ENCODE measurements at places on chromosomes 2 and 18.
A peak's percentile ranks its signal among the peaks of the same experiment; 100 is the strongest.

DNA sequence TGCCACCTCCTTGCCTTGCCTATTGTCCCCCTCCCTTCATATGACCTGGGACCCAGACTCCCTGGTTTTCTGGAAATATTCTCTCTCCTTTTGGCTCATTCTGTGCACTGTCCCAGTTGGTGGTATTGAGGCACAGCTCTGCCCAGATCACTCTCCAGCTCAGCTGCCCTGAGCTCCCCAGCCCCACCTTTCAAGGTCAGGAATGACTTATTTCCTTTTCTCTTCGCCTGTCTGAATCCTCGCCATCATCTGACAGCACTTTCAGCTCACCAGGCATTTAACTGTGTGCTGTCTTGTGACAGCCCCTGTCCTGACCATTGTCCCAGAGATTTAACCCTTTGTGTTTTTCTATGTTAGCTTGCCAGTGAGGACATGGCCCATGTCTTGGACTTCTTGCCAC lies 133.0 kb downstream of the MSH2 start:
- no peak for DNase-seq

DNA sequence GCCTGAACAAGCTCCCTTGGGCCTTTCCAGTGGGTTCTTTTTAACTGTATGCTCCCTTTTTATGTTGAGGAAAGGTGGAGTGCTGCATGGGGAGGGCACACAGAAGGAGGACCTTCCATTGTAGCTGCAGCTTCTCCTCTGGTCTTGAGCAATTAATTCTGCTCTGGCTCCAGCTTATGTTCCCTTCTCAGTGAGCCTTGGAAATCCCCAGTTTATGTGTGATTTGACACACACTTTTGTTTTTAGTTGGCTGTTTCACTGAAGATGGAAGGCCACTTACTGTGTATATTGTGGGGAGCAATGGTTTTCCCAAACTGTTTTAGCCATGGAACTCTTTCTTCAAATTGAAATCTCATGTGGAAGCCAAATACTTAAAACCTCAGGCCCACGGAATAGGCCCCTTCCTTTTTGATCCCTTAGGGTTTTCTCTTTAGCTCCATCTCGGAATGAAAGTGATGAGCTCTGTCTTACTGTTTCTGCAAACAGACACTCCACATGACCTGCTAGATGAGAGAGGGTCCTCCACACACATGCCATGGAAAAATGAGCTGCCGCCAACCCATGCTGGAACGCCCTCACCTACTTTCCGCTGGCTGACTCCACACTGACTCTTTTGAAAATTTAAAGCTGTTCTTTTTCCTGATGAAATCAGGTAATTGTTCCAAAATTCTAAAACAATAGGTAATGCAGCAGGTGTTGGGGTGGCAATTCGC lies 280.9 kb upstream of the SIX2 start:
- DNase-seq = no peak

DNA sequence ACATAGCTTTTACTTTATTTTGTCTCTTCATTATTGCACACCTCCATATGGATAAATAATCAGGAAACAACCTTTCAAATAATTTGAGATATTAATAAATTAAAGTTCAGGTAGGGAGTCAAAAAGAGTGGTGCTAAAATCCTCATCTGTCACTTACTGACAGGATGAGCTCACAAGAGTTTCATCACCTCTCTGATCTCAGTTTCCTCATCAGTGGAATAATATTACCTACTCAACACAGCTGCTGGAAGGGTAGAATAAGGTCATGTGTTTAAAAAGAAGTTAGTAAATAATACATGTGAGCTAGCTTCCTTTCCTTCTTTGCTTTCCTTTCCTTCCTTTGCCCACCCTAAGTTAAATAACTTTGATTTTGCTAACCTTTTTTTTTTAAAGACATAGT lies 61.9 kb downstream of the RDH14 start:
- DNase-seq = no peak

DNA sequence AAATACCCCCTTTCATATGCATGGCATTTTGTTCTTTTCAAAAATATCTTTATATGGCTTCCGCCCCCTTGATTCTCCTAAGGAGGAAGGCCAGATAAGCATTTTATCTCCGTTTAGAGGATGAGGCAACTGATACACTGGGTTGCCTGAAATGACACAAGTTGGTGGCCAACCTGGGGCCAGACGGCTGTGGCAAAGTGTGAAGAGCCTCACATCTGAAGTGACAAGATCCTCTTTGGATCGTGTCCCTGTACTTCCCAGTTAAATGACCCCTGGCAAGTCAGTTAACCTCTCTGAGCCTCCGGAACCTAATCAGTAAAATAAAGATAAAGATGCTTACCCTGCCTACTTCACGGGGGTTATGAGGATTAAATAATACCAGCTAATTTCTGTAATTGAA lies 4.6 kb downstream of the SETBP1 start:
- DNase-seq = no peak

GRCh38 chr2:117091041-117091837 lies 723.3 kb upstream of the DDX18 start:
- DNase-seq = no peak

- DNase-seq = no peak
These were observed 4.8 kb downstream of the COPS9 start for GRCh38 chr2:240131296-240131695.

- DNase-seq = no peak
These were observed 218.3 kb upstream of the SMAD7 start for GRCh38 chr18:49169037-49169521.

GRCh38 chr2:167293172-167293781 lies 405.0 kb downstream of the XIRP2 start:
- peak; percentile 38 for DNase-seq

DNA sequence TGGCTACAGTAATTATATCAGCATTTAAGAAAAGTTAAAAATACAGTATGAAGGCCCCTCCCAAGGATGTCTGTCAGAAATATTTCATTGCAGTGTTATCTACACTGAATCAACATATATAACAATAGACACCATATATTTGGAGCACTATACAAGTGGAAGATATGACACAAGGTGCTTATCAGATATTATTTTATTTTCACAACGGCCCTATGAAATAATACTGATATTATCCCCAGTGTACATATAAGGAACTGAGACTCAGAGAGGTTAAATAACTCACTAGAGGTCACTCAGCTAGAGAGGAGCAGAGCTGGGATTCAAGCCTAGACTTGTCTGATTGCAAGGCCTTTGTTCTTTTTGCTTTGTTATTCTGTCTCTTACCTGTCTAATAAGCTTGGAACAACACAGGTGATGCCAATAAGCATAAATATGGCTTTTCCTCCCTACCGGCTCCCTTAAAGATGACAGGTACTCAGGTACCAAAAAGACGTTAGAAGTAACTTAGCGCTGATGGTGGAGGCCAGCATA lies 4.7 kb upstream of the SLC40A1 start:
- DNase-seq = no peak

DNA sequence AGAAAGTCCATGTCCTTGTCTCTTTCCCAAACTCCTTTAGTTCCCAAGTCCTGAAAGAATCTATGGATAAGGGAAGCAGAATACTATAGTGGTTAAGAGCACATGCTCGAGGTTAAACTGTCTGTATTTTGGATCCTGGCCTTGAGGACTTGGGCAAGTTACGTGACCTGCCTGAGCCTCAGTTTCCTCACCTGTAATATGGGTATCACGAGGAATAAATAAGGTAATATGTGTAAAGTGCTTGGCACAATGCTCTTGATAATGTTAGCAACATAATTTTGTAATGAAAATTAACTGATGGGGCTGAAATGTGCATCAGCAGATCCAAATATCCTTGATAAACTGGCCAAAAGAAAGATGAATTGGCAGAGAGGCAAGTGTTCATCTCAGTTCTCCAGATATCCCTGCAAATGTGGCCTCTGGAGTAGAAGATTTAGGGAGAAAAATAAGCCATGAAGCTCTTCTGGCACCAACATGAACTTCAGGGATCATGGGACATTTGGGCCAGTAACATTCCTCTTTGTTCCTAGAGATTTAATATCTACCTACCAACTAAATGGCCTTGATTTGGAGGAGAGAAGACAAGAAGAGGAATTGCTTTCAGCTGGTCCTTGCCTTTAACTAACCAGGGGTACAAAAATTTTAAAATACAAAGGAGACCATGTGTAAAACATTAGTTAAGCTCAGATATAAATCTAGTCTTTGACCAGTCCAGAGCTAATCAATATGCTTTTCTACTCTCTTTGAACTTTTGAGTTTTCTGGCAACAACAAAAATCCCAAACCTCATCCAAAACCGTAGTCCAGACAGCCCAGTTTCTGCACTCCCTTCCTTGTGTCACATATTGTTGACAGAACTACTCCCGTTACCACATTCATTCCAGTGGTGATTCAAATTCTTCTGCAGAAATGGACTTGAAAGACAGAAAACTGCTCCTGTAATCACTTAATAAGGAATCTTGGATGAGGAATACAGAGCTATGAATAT lies 52.7 kb upstream of the EML4 start:
- no peak for DNase-seq

DNA sequence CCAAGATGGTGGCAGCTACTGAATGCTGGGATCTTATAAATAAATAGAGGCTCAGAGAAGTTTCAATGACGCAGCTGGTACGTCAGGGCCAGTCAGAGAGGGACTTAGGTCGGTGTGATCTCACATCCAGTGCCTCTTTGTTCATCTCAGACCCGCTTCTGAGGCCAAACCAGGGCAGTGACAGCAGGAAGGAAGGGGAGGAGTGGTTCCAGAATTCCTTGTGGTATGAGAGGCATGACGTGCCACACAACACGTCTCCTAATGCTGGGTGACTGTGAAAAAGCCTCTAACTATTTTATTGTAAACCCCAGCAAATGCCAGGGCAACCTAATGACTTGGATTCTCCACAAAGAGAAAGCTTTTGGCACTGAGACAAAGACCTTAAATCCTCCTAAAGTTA lies 423.3 kb downstream of the LPIN1 start:
- DNase-seq = peak; percentile 74

GRCh38 chr18:28411806-28412205 lies 234.9 kb upstream of the CDH2 start:
- no peak for DNase-seq

GRCh38 chr2:231475965-231476364 lies 11.7 kb upstream of the NCL start:
- DNase-seq = no peak

GRCh38 chr2:105747254-105747894 lies 2.7 kb downstream of the NCK2 start:
- DNase-seq = no peak

DNA sequence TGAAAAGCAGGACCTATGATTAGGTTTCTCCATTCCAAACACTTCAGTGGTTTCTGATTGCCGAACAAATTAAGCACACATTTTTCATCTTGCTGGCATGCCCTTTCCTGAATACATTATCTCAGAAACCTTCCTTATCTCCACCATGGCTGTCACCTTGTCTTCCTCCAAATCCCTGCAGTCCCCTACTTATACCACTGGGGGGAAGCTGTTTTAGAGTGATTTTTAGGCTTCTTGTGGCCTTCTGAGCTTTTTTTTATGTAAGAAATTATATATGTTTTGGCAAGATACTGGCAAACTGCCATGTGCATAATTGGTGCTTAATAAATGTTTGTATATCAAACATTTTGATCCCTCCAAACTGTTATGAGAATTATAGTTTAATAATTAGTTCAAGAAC lies 229.2 kb downstream of the MYT1L start:
- DNase-seq = no peak

GRCh38 chr2:24874035-24874434 lies 46.0 kb downstream of the ADCY3 start:
- no peak for DNase-seq

GRCh38 chr2:240857039-240858008 lies 11.3 kb upstream of the AGXT start:
- DNase-seq = no peak

DNA sequence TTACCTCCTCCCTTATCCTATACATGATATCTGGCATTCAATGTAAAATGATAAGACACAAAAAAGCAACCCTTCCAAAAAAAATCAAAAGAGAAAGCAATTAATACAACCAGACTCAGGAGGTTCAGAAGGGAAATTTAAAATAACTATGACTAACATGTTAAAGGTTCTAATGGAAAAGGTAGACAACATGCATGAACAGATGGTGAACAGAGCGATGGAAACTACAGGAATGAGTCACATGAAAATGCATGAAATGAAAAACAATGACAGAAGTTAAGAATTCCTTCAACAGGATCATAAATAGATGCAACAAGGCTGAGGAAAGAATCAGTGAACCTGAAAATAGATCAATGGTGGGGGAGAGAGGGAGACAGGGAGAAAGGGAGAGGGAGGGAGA lies 26.1 kb upstream of the ERCC3 start:
- no peak for DNase-seq

DNA sequence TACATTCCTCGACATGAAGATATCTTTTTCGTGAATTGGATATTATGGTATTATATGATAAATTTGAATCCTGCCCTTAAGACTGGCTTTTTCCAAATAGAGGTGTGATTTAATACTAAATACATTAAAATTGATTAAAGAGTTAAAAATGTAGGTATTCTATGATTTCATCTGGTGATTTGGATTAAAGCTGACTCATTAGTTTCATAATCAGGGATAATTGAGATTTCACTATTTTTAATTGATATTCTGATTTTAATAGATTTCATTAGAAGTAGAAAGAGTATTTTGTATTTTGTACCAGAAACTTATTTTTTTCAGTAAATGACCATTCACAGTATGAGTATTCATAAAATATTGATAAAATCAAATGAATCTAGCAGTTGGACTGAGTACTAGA lies 524.1 kb downstream of the PLCL1 start:
- no peak for DNase-seq

DNA sequence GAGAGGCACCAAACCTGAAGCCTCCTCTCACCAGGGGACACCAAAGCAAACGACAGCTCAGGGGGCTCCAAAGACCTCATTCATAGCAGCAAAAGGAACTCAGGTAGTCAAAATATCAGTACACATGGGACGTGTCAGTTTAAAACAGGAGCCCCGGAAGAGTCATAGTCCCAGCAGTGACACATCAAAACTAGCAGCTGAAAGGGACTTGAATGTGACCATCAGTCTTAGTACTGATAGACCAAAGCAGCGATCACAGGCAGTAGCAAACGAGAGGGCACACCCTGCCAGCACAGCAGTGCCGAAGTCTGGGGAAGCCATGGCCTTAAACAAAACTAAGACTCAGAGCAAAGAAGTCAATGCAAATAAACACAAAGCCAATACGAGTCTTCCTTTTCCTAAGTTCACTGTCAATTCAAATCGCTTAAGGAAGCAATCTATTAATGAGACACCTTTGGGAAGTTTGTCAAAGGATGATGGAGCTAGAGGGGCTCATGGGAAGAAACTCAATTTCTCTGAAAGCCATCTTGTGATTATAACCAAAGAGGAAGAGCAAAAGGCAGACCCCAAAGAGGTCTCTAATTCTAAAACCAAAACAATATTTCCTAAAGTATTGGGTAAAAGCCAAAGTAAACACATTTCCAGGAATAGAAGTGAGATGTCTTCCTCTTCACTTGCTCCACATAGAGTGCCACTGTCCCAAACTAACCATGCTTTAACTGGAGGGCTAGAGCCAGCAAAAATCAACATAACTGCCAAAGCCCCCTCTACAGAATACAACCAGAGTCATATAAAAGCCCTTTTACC lies 1.2 kb downstream of the GALNT5 start:
- no peak for DNase-seq

- peak; percentile 76 for DNase-seq
These were observed 86.6 kb downstream of the ASB1 start for GRCh38 chr2:238513346-238513745.

GRCh38 chr2:67489396-67489795 lies 92.3 kb downstream of the ETAA1 start:
- DNase-seq = no peak

GRCh38 chr2:34627003-34627402 lies 1027.9 kb upstream of the FAM98A start:
- DNase-seq = no peak

- DNase-seq = no peak
These were observed 24.7 kb downstream of the AGAP1 start for GRCh38 chr2:235518322-235519090.

Data from AG08396 (cell line).